ENCODE measurements at places on chromosomes 1 and 21. TPM values are rescaled to one million over a fixed set of nuclear protein-coding genes. Genes with fewer than 3 reads are reported as not detected.

DNA sequence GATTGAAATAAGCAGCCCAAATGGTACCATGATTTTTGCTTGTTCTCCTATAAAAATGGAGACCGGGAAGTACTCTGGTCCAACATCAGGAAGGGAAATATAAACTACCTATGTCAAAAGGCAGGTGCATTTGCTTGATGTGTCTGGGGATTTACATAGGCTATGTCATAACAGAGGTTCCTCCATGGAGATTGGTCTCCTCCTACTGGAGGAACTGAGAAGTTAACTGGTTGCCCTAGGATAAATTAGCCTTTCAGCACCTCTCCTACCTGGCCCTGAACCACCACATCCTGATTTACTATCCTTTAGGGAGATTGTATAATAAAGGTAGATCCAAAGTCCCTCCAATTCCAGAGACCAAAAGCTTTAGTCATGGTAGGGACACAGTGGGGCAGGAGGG is 1109.3 kb upstream of the B3GALT2 start:
- no peaks in the 10 kb centered on the region for H3K4me1 ChIP-seq
- no peak overlapping the region for H3K27ac ChIP-seq
- DNase-seq: no peak
- no peaks in the 10 kb centered on the region for H3K36me3 ChIP-seq
- no peak overlapping the region for H3K4me3 ChIP-seq

The DENND2C gene
- total RNA-seq: 3.2 TPM

DNA sequence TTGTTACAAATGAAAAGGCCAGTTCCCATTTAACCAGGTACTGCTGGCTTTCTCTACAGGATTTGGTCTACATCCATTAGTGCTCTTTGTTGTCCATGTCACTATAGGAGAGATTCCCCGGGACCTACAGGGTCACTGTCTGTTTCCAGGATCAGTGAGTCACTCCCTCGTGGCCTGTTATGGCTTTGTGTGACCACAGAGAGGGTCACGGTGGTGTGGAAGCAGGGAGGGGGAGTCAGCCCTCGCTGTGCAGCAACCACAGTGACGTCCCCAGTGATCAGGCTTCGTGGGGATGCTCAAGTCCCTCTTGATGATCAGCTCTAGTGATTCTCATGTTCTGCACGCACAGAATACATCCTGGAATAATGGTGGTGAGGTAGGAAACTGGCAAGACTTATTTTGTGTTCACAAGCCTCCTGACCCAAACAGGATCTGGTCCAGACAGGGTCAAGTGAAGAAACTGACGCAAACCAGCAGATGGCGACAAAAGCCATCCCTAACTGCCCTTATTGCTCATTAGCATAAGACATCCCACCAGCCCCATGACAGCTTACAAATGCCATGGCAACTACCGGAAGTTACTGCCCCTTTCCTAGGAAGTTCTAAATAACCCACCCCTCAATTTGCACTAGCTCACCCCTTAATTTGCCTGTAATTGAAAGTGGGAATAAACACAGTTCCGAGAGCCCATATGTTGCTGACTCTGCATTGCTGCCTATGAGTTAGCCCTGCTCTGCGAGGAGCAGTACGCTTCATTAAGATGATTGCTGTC is 98.5 kb downstream of the DISC1 start:
- H3K4me3 ChIP-seq: no peak overlapping the region
- DNase-seq: no peak
- no peak overlapping the region for H3K27ac ChIP-seq
- no peaks in the 10 kb centered on the region for H3K36me3 ChIP-seq

- H3K27me3 ChIP-seq: peaks cover 85% of the 10 kb centered on the region
- no peak overlapping the region for H3K4me3 ChIP-seq
- no peaks in the 10 kb centered on the region for H3K36me3 ChIP-seq
- no peak overlapping the region for H3K27ac ChIP-seq
- no peak for DNase-seq
- peaks cover 11% of the 10 kb centered on the region for H3K4me1 ChIP-seq
Measured at GRCh38 chr1:5747426-5748285, 244.6 kb downstream of the NPHP4 start.

The WNT4 gene
- not detected for total RNA-seq

DNA sequence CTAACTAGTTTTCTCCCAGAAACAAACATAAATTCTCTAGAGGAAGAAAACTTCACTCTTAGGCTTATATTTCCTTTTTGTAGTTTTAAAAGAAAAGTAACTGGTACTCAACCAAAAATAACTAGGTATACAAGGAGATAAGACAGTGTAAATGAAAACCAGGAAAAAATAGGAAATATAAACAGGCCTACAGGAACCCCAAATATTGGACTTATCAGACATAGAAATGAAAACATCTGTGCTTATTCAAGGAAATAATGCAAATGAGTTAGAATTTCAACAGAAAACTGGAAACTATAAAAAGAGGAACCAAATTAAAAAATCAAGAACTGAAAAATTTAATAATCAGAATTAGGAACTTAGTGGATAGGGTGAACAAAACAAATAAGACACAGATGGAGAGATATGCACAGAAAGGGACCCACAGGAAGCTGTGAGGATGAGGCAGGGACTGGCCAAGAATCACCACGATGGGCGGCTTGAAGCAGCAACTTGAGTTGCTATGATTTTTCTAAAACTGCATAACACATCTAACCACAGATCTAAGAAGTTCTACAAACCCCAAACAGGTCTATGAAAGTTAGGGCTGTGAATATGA is 67.5 kb upstream of the ACTRT2 start:
- no peaks in the 10 kb centered on the region for H3K36me3 ChIP-seq
- no peak overlapping the region for H3K27ac ChIP-seq
- H3K4me1 ChIP-seq: peaks cover 8% of the 10 kb centered on the region
- H3K4me3 ChIP-seq: no peak overlapping the region
- H3K27me3 ChIP-seq: peaks cover 4% of the 10 kb centered on the region
- DNase-seq: no peak

GRCh38 chr21:41520560-41521442 is 12.8 kb upstream of the TMPRSS2 start:
- H3K4me3 ChIP-seq: no peak overlapping the region
- H3K27me3 ChIP-seq: peaks cover 50% of the 10 kb centered on the region
- no peaks in the 10 kb centered on the region for H3K4me1 ChIP-seq
- no peak for DNase-seq

The CHIA gene
- not detected for total RNA-seq
